ENCODE measurements at places on chromosomes 7 and 10.
A peak's percentile ranks its signal among the peaks of the same experiment; 100 is the strongest.

DNA sequence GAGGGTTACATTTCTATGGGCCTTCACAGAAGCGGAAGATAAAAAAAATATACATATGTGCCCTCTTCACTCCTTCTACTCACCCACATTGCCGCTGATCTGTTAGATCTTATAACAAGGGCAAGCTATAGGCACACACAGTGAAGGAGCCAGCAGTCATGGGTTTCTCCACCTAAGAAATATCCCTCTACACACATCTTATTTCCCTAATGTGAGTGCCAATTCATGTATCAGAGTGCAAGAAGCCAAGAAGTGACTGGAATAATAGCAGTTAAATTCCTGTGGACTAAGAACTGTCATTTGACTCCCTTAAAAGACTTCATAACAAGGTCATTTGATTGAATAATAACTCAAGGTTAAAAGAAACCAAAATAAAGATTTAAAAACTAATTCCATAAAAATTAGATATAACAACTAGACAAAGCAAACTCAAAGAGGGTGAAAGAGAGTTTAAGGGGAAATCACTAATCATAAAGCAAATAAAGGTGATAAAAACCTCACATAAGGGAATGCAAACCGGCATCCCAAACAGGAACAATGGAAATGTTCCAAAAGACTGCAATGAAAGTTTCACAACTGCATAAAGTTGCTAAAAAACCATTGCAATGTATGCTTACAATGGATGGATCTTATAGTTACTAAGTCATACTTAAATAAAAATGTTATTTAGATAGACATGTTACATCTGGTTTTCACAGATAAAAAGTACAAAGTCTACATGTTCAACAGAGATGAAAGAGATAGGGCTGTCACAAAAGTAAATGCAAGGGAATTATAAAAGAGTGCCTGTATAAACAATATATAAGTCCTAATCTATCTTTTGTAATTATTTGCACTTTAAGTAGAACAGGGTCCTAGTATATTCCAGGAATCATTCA is 42.8 kb downstream of the ARHGAP21 start:
- no peak for DNase-seq

DNA sequence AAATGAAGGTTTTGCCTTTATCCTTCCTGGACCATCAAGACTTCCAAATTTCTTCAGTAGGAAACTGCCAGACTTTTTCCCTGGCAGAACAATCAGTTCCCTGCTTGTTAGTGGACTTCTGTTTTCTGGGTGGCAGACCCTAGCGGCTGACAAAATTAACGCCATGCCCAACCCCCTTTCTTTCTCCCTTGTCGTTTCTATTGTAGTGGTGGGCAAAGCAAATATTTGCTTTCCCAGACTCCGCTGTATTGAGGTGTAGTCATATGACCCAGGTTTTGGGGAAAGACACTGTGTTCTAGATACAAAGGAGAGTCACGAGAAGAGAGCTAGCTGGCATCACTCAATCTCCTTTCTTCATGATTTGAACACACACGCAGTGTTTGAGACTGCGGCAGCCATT is 7.7 kb downstream of the PON2 start:
- DNase-seq = no peak

GRCh38 chr7:158489462-158490155 is 98.0 kb downstream of the PTPRN2 start:
- no peak for DNase-seq

GRCh38 chr10:98331885-98332284 is 63.9 kb upstream of the LOXL4 start:
- no peak for DNase-seq

DNA sequence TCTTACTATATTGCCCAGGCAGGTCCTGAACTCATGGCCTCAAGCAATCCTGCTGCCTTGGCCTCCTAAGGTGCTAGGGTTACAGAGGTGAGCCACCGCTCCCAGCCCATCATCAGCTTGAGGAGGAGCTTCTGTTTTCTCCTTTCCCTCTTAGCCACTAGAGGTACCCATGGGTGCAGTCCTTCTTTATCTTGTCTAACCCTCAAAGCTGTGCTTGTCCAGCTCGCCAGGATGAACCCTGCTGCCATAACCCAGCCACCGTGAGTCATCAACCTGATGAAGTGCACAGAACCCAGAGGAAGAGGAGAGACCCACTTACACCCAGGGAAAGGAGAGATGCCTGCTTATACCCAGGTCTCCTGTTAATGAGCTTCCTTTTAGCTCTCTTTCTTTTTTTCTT is 133.4 kb downstream of the CUL2 start:
- no peak for DNase-seq

GRCh38 chr7:55570218-55570873 is 2.0 kb downstream of the VOPP1 start:
- DNase-seq = no peak

GRCh38 chr7:157855016-157855415 is 518.2 kb downstream of the DNAJB6 start:
- DNase-seq = no peak

- no peak for DNase-seq
Measured at GRCh38 chr7:49805371-49806007, 32.1 kb downstream of the VWC2 start.

DNA sequence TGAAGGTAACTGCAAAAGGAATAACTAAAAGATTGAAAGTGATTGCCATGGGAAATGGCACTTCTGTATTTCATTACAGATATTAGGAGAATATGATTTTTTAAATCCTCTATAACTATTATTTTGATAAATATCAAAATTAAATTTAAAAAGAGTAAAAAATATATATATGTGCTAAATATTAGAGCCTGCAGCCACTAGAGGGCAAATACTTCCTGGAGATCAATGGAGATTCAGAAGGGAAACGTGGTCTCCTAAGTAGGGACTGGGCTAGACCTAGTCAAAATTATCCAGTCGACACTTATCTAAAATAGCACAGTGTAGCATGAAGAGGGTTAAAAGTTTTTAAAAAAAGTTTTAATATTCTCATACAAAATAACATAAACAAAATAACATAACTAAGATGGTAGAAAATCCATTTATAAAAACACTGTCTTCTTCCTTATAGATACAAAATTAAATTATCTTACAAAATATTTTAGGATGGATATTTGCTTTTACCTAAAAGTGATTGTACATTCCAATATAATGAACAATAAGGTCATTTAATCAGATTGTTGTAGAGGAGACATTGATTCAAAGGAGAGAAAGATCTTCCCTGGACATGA is 434.3 kb downstream of the MDFIC start:
- no peak for DNase-seq

DNA sequence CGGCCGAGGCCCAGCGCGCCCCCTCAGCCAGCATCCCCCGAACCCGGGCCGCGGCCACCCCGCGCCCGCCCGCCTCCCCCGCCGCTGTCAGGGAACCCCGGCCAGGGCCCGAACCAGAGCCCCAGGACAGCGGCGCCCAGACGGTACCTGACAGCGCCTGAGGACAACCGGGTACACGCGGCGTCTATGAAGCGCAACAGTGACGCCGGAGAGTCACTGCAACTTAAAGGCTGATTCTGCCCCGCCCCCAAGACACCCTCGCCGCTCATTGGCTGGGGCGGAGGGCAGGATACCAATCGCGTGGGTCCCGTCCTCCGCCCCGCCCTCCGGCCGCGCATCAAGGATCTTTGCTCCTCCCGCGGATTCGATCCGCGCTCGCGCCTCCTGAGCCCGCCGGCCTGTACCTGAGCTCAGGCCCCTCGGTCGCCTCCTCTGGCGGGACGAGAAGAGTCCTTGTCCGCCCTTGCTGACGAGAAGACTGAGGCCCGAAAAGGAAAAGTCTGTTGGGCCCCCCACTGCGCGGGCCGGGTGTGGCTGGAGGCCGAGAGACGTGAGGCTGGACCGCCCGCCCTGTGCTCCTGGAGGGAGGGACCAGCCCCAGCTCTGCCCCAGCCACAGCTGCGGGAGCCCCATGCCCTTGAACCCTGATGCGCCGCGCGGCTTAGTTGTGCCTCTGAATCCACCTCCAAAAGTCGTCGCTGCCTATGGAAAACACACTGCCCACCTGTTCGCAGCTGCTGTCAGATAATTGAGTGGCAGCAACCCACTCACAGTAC is at the start of gene OAT:
TSS of gene OAT (minus strand) at position 198 of the 776 bp plus-strand sequence. CDS start 6,752 bp downstream, outside the sequence.
- DNase-seq = peak; percentile 84

- DNase-seq = peak; percentile 54
Measured at GRCh38 chr10:57696641-57697040, 571.1 kb downstream of the IPMK start.

DNA sequence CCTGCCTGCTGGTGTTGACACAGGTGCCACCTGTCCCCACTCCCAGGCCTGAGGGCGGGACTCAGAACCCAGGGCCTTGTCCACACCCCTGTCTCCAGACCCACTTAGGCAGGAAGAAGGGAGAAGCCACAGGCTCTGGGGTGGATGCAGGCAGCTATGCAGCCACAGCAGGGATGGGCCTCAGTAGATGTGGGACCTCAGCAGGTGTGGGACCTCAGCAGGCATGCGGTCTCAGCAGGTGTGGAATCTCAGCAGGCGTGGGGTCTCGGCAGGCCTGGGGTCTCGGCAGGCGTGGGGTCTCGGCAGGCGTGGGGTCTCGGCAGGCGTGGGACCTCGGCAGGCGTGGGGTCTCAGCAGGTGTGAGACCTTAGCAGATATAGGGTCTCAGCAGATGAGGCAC is 118.0 kb upstream of the PITRM1 start:
- DNase-seq = no peak

- DNase-seq = no peak
Measured at GRCh38 chr7:47290867-47291266, 291.0 kb downstream of the TNS3 start.

DNA sequence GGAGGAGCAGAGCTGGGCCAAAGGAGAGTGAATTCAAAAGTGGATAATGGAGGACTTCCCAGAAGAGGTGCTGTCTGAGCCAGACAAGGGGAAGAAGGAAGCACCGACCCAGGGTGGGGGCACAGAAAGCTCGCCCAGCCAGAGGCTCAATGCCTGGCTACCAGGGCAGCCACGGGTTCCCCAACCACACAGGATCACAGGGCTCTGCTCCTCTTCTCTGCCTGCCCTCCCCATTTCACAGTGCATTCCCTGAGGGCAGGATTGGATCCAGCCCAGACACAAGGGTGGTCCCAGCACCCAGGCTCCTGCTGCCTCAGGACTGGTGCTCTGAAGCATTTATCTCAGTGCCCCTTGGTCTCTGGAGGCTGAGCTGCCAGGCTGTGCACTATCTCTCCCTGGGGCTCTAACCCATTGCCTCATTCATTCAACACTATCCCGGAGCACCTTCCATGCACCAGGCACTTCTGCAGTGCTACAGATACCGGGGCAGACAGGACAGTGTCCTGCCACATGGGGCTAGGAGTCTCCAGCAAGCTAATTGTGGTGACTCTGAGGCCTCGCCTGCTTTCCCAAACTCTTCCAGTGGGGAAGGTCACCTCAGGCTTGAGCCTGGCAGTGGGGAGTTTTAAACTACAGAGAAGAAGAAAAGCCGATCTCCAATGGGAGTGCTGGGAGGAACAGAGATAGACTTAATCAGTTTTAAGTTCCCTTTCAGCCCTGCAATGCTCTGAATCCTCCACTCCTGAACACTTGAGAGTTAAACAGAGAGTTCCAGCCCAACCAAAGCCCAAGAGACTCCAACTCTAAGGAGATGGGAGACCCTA is 201.8 kb upstream of the ZMIZ1 start:
- DNase-seq = no peak

- DNase-seq = no peak
Measured at GRCh38 chr7:157486007-157486755, 149.4 kb downstream of the DNAJB6 start.

GRCh38 chr7:1019789-1020610 is 24.3 kb upstream of the GPR146 start:
- DNase-seq = no peak

DNA sequence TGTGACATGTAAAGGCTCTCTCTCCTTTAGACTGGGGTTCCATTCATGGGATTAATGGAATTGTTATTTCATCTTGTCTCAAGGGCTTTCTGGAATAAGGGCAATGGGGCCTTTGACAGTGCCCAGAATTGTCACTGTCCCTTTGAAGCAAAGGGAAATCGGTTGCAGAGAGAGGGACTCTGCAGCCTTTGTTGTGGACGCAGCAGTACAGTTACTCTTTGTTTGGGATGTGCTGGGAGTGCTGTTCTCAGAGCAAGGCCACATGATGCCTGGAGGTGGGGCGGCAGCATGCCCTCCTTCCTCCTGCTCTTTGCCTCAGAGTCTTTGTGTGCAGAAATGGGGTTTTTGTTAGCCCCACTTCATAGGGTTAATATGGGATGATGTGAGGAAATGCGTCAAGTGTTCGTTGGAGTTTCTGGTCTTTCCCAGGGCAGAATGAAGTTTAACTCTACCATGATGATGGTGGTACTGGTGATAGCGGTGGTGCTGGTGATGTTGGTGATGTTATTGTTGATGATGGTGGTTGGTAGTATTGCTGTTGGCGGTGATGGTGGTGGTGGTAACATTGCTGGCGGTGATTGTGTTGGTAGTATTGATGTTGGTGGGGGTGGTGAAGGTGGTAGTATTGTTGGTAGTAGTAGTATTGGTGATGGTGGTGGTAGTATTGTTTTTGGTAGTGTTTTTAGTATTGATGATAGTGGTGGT is 45.3 kb downstream of the DOCK1 start:
- DNase-seq = no peak

GRCh38 chr10:54903745-54904144 is 102.7 kb upstream of the PCDH15 start:
- no peak for DNase-seq

DNA sequence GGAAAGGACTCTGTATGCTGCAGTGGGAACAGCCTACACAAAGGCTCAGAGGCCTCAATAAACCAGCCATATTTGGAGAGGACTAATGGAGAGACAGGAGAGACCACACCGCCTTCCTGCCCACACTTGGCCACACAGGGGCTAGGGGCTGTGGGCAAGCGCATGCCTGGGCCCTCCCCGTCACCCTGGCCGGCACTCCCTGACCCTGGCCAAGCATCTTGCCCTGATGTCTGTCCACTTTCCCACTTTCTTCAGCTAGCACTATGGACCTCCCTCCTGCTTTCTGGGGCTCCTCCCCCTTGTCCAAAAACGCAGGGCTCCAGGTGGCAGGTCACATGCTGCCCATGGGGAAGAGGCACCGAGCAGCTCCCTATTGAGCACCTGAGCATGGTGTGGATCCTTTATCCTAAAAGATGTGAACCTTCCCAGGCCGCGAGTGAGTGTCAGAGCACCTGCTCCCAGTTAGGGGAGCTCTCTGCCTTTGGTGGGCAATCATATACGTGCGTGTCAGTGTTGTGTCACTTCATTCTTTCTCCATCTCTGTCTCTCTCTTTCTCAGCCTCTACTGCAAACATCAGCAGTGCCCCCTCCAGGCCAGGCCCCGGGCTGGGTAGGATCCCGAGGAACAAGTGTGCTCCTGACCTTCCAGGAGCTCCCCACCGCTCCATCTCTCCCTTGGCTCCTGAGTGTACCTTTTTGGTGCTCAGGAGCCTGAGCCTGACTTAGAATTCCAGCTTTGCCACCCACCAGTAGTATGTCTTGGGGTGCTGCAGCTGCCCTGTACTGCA is 74.0 kb downstream of the ZMIZ1 start:
- DNase-seq = no peak

- no peak for DNase-seq
Measured at GRCh38 chr7:121485467-121486243, 89.5 kb upstream of the FAM3C start.

DNA sequence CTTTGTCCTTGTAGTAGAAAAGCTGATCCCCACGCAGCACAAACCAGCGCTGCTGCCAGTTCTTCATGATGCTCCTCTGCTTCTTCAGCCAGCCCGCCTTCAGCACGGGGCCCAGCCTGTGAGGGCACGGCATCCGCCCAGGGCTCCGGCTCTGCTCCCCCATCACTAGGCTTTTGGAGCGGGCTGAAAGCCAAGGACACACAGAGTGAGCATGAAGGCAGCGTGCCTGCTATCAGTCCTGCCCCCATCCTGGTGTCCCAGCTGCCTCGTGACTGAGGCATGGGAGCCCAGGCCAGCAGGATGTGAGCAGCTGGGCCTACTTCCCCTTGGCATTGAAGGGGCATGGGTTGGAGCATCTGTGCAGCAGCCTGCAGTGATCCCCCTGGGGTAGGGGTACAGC is 21.9 kb downstream of the ARHGAP22 start:
- no peak for DNase-seq

GRCh38 chr7:114916261-114916892 is 5.5 kb upstream of the MDFIC start:
- DNase-seq = no peak

Data from AG09319 (cell line).